Foreskin fibroblast (primary cell): ENCODE measurements at places on chromosomes 11 and 22.

GRCh38 chr11:75204685-75205563 is 35.6 kb upstream of the TPBGL start:
- peak; percentile 91 for DNase-seq

- DNase-seq = no peak
These were observed 399.7 kb downstream of the BRD1 start for GRCh38 chr22:49427941-49428340.

GRCh38 chr11:762421-763072 is 14.7 kb downstream of the GATD1 start:
- peak; percentile 95 for DNase-seq

- DNase-seq = no peak
These were observed 39.0 kb downstream of the RTL6 start for GRCh38 chr22:44459041-44459440.

DNA sequence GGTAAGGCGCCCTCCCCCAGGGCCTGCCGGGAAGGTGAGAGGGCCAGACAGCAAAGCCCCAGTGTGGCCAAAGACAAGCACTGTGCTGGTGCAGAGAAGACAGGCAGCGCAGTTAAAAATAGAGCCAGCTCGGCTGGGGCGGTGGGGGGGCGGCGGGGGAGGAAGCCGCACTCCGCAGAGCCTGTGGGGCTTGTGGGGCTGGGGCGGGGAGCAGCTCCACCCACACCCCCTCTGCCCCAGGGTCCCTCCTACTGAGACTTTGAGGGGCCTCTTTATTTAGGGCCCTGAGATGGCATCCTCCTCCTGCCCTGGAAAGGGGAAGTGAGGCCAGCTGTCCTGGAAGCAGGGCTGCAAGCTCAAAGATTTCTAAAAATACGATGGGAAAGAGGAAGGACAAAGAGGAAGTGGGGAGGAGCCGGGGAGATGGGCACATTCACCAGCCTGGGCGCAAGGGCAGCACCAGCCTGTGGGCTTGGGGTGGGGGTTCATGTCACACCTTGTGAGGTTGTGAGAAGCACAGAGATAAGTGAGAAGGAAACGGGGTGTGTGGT is 2.6 kb downstream of the CYTH4 start:
- DNase-seq = peak; percentile 34
